ENCODE measurements at places on chromosomes 5 and 9.

DNA sequence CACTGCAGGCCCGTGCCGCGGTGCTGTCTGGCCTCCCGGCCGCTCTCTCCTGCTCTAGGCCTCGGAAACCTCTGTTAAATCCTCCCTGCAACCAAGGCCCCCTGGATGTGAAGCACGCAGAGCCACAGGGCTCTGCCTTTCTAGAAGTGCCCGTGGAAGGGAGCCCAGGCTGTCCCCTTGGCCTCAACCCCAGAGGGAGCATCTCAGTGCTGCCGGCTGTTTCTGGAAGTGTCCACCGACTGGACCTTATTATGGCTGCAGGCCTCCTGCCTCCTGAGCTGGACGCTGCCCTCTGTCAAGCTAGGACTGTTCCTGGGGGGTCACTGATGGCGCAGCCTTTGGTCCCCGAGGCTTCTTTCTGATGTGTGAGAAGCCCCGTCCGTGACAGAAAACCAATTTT, 40.4 kb upstream of the PHYKPL start:
- no peak for DNase-seq

GRCh38 chr5:155794795-155795194, 532.2 kb upstream of the SGCD start:
- no peak for DNase-seq

- DNase-seq = no peak
These were observed 380.8 kb upstream of the CDH18 start for GRCh38 chr5:20368571-20369517.

DNA sequence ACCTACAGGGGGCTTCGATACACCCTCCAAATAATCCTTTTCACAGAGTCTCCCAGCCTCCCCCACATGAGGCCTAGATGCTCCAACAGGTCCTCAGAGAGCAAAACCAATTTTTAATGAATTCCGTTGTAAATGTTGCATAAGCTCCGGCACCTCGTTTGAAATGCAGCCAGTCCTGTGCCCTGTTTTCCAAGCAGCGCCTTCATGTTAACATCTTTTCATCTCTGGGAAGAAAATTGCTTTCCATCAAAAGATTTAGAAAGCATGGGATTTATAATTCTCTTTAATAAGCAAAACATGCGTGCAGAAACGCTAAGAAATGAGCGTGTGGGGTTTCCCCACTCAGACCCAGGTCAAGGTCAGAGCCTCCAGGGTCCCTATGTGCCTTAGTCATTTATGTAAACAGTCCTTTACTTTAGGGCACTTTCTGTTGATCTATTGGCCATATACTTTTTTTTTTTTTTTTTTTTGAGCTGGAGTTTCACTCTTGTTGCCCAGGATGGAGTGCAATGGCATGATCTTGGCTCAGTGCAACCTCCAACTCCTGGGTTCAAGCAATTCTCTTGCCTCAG, 177.5 kb upstream of the S1PR3 start:
- no peak for DNase-seq

- DNase-seq = no peak
These were observed 243.8 kb downstream of the CDK5RAP2 start for GRCh38 chr9:120336021-120336752.

DNA sequence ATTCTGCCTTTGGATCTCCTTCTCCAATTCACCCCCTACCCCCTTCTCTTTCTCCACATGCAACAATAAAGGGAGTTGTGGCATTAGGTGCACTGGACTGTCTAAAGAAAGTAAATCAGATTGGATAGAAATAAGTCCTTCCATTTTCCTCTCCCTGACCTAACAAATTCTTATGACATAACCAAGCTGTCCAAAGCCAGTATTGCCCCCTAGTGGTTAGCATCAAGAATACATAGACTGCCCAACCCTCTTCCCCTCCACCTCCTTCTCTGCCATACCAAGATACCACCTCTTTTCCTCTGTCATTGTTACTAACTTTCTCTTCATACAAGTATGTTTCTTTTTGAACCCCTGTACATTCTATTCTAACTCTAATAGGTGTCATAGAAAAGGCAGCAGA, 45.7 kb downstream of the PPARGC1B start:
- DNase-seq = no peak

GRCh38 chr5:132272311-132273210, 15.1 kb downstream of the PDLIM4 start:
- DNase-seq = no peak

DNA sequence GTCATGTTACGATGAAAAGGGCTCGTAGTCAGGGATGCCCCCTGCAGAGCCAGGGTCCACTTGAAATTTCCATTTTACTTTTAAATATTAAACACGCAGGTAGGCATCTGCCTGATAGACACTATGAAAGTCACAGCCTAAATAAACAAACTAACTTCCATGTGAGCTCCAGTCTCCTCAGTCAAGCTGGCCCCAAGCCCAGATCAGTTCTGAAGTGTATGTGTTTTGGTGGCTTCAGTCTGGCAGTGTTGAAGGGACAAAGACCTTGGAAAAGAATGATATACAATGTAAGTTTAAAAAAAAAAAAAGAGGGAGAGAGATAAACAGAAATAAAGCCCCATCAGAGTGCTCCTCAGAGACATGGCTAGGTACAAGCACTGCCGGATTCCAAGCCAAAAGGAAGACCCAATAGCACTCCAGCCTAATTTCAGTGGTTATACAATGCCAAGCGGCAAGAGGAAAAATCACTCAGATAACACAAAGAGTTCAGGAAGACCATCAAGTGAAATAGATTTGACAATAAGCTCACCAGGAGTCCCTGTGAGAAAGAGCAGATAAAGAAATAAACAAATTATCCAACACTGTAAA, 181.0 kb downstream of the BNC2 start:
- no peak for DNase-seq

GRCh38 chr5:40826489-40827187, 8.4 kb downstream of the RPL37 start:
- no peak for DNase-seq

GRCh38 chr9:127541865-127542264, 70.2 kb upstream of the STXBP1 start:
- DNase-seq = no peak

DNA sequence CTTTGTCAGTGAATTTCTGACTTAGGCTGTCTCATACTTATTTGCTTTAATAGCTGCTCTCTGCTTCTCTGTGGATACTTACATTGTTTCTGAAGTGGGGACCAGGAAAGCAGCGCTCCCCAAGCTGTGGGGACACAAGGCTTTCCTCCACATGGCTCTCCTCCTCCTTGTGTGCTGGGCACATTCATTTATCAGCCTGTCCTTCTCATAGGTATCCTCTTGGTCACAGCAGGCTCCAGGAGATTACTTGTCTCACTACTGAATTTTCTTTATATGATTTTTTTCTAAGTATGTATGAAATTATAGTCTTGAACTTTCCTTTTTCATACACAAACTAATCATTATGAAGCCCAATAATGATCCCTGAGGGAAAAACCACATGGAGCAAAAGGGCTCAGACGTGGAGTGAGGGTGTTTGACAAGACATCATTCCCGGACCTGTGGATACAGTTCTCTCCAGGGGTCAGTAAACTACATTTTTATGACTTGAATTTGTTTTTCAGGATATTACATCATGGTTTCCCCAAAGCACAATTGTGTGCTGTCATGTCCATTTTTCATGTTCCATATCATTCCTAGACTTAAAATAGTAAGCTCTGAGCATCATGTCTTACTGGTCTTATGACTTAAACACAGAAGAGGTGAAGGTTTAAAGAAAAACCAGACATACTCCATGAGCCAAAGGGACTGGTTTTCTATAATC, 234.5 kb downstream of the PCSK1 start:
- DNase-seq = no peak

GRCh38 chr9:123109540-123110279, 76.2 kb downstream of the GPR21 start:
- no peak for DNase-seq

DNA sequence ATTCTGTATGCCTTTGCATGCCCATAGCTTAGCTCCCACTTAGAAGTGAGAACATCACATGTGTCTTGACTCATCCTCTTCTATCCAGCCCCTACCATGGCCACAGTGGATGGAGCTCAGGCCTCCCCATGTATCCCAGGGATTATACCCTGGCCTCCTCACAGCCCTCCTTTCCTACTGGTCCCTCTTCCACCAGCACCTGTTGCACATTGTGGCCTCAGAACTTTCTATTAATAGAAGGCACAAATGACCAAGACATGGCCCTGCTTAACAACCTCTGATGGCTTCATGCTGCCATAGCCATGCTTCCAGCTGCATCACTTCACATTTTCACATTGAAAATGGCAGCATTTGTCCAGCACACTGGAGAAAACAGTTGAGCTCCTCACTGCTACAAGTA, 315.4 kb downstream of the CDK5RAP2 start:
- DNase-seq = no peak

GRCh38 chr5:41788941-41789368, 81.3 kb downstream of the OXCT1 start:
- no peak for DNase-seq

DNA sequence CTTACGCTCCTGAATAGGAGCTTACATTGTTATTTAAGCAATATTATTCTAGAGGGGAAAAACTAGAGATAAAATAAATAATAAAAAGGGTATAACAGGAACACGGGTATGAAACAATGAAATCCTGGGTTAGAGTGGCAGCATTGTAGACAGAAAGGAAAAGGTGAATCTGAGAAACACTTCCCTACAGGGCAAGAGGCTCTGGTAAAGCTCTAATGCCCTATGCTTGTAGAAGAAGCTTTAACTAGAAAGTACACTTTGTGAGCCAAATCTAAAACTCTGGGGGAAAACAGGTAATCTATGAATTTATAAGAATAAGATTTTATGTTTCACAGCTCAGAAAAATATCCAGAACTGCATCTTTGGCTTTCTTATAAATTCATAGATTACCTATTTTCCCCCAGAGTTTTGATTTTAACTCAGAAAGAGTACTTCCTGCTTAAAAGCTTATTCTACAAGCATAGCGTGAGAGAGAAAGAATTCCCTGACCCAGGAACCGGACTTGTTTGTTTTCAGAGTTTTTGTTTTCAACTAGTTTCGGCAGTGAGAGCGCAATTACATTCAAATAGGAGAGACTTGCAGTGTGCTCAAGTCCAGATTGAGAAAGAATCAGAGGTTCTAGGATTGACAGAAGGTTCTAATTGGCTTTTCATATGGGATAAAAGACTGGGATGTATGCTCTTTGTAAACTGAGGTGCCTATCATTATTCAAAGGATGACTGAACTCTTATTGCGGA, 651.0 kb upstream of the RORB start:
- DNase-seq = no peak

DNA sequence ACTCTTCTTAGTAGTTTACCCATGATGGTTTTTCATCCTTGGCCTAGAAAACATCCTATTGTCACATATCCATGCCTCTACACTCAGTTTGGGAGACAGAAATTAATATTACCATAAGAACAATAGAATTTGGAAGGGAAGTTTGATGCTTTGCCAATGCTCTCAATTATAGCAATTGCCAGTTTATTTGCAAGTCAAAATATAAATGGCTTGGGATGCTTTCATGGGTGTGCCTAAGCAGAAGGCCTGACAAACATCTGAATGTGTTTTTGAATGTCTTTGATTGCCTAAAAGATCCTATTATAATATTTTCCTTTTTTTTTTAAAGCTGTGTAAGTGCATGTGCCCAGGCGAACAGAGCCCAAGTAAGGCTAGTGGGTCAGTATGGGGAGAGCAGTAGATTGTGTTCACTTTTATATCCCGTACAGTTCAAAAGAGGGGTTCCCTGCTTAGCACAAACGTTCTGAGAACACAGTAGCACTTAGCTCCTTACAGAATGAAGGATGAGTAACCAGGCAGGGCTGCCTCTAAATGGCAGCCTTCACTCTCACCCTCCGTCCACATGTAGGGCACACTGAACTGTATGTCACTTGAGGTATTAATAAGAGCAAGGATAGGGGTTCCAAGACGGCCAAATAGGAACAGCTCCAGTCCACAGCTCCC, 56.0 kb upstream of the AGXT2 start:
- DNase-seq = no peak

- DNase-seq = no peak
These were observed 45.2 kb downstream of the ALG2 start for GRCh38 chr9:99176527-99177013.

DNA sequence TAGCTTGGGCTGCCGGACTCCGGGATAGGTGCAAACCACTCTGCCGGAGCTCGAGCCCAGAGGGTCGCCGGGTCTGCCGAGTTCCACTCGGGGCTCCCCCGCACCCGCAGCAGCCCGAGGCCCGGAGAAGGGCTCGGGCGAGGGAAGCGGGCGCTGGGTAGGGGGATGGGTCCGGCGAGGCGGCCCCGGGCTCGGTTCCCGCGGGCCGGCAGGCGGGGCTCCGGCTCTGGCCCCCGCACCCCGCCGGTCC, 507 bp downstream of the RICTOR start:
- no peak for DNase-seq

- DNase-seq = no peak
These were observed 659.4 kb upstream of the ADAMTS16 start for GRCh38 chr5:4480528-4481349.

DNA sequence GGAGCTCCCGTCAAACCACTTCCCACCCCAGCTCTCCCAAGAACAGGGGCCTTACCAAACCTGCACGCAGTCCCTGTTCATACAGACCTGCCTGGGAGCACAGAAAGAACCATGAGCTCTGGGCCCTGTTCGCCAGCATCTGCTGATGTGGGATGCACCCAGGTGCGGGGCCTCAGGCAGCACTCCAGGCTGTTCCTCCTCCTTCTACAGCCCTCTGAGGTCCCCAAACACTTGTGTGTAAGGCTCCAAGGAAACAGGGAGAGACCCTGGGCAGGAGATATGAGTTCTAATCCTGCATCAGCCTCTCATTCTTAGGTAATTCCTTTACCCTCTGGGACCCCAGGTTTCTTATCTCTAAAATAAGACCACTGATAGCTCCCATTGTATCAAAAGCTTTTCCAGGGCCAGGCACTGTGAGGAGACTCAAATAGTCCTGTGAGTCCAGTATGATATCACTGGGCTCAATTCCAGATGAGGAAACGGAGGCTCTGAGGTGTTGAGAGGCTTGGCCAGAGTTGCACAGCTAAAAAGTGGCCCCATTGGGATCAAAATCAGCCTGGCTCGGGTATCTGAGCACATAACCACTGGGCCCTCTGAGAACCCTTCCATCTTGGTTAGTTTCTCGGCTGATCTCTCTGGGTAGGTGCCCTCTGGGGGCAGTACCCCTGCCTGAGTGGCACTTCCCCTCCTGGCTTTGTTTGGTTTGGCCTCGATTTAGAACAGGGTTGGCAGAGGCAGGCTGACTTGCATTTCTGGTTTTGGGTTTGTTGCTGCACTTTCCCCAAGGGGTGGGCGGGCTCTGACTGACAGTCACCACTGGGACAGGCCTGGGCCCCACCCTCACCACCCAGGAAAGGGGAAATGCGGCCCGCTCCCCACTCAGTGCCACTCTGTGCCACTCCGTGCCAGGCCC, 116.8 kb downstream of the RGS3 start:
- DNase-seq = peak; percentile 22

DNA sequence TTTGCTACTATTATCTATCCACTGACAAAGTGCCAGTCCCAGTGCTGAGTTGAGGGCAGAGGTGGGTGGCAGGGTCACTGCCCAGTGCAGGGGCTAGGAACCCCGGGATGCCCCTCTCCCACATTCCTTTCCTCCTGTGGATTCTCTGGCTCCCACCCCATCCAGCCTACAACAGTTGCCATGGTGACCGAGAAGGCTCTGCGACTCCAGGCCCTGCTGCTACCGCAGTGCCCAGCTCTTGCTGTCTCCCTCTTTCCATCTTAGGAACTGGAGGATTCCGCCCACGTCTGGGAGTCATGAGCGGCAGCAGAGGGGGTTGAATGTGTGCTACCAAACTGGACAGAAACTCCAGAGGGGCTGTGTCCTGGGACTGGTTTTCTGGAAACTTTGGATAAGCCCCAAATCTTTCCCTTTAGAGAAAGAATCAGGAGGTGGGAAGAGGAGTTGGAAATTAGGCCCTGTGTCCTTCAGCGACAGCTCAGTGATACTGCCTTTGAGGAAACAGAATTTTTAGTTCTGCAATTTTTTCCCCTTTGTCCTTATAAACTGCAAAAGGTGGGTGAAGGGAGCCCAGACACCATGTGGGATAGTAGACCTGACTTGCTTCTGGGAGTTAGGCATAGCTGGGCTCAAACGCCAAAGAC, 20.7 kb upstream of the C5orf47 start:
- no peak for DNase-seq

Data from NCI-H226 (cell line).